Uterus (tissue), 4 donors: ENCODE measurements at places on chromosomes 5 and 9.

DNA sequence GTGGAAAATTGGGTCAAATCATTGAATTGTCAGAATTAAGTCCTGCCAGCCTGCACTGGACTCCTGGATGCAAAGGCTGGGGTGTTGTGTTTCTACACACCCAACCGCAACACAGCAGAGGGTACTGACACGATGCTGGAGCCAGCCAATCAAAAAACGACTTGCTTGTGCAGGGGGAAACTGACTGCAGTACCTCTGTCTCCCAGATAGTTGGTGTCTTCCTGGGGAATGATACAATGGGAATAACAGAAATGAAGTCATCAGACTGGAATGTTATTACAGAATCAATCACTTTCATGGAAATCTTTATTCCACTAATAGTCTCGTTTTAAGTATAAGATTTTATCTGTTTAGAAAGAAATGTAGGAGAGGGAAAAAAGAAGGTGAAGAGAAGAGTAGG lies 330.3 kb downstream of the MLLT3 start:
- DNase-seq = no peak

DNA sequence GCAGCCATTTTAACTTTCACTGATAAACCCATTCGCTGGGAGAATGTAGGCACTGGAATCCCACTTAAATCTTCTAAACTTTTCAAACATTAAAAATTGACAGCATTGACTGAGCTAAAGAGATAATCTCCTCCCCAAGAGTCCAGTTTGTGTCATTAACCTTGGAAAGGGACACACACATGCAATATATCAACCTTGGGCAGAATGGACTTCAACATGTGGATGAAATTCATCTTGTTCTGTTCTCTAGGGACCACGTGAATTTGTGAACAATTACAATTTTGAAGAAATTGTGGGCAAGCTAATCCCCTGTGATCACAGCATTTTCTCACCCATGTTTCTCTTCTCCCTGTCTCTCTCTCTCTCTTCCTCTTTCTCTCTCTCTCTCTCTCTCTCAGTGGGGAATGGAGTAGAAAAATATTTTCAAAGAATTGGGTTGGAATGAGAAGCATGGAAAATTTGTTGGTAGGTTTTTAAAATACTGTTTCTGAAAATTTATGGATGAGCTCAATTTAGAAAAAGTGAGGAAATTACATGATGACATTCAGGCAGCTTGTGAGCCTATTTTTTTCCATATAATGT lies 553.7 kb downstream of the EBF1 start:
- no peak for DNase-seq

GRCh38 chr5:452978-453710 lies 10.2 kb downstream of the EXOC3 start:
- DNase-seq = peak; percentile 8

- no peak for DNase-seq
These were observed at the start of gene FBP1 for GRCh38 chr9:94639061-94639998. Gene FBP1 (minus strand): TSS chr9:94639518. CDS start chr9:94639310, 208 bp downstream.

- DNase-seq = no peak
These were observed 116.7 kb upstream of the KLF4 start for GRCh38 chr9:107606149-107606790.

DNA sequence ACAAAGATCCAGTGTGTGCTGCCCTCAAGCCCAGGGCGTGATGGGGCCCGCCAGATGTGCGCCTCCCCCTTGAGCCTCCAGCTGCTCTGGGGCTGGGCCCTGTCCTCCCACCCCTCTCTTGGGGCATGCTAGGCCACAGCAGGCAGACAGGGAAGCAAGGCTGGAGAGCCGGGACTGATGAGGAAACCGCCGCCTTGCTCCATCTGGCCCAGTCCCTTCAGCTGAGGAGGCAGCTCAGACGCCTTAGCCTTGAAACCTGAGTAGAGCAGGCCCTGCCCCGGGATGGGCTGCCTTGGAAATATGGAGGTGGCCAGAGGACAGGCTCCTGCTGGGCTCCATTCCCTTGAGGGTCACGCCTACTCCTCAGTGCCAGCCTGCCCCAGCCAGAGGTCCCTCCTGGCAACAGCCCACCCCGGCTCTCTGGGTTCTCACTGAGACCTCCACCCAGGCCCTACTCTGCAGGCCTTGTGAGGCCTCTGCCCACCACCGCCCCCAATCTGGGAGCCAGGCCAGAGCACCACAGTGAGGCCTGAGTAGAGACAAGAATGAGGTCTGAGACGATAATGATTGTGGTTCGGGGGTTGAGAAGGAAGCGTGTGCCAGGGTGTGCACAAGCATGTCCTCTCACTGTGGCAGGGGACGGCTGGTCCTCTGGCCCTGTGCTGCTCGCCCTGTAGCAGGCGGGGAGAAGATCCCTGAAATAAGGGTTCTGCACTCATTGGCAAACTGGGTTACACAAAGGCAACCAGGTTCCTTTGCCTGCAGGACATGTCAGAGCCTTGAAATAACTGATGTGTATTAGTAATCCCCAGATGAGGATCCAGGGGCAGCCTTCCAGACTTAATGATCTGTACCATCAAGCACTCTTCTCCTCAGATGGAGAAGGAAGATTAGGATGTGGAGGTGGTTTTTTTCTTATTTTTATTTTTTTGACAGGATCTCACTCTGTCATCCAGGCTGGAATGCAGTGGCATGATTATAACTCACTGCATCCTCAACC lies 30.9 kb downstream of the CXXC5 start:
- no peak for DNase-seq

DNA sequence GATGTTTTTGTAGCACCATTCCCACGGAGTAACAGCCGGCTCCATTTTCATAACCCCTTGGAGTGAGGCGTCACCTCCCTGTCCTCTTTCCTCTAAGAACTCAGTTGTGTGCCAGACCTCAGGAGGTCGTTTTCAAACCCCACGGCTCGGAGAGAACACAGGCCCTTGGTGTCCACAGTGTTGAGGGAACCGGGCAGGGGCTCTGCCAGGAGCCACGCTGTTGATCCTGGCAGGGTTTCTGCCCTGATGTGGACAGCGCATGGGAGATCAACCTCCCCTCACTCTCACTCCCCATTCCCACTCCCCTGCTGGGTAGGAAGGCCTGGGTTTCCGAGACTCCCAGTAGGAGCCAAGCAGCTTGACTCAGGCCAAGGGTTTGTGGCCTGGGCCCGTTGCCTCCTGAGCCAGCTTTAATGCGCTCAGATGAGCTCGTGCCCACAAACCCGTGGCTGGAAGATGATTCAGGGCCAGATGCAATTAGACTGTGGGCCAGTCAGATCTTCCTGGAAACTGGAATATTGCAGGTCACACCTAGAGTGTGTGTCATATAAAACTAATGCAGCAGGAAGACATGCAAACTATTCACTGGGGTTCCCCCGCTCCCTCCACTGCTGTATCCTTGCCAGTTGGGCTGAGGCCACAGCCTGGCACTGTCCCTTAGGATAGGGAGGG lies 133.4 kb downstream of the SLC12A2 start:
- no peak for DNase-seq

DNA sequence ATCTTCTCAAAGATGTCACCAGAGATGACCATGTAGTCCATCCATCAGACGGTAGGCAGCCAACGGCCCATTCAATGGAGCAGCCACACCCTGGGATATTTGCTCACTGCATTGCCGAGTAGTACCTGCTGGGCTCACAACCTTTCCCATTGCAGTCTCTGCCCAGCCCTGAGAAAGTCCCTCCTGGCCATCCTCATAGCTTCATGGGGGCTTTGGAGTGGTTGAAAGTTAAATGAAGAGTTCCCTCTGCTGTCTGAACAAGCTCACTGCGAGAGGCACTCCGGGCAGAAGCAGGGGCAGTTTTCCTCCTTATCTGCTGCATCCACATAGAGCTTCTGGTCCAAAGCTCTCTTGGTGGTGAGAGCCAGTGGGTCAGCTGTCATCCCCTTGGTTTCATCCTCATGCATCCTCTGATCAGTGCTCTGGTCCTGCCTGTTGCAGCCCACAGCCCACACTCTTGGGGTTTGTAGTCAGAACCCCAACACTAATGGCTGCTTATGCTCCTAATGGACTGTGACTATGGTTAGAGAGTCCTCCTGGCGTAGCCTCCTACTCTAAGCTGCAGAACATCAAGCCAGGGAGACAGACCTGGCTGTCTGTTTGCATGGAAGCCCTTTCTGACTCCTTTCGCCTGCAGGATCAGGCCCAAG lies 23.3 kb downstream of the TNFSF8 start:
- DNase-seq = no peak

- DNase-seq = no peak
These were observed 436 bp upstream of the EMB start for GRCh38 chr5:50441493-50441955.

DNA sequence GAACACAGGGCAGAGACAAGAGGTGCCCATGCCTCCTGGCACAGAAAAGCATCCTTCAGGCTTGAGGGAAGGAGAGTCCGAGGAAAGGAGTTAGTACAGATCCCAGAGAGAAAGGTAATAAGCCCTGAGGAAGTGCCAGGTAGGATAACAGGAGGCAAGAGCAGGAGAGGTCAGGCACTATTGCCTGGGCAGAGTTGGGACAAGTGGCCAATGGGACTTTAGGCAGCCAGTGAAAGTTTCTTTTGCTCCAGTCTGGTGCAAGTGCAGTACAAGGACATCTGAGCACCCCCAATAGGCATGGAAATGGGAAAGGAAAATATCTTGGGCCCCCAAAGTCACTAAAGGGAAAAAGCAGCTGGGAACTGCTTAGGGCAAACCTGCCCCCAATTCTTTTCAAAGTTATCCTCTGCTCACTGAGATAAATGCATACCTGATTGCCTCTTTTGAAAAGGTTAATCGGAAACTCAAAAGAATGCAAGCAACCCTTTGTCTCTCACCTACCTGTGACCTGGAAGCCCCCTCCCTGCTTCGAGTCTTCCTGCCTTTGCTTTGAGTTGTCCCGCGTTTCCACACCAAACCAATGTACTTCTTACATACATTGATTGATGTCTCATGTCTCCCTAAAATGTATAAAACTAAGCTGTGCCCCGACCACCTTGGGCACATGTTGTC lies 46.5 kb downstream of the ELOVL7 start:
- DNase-seq = no peak

DNA sequence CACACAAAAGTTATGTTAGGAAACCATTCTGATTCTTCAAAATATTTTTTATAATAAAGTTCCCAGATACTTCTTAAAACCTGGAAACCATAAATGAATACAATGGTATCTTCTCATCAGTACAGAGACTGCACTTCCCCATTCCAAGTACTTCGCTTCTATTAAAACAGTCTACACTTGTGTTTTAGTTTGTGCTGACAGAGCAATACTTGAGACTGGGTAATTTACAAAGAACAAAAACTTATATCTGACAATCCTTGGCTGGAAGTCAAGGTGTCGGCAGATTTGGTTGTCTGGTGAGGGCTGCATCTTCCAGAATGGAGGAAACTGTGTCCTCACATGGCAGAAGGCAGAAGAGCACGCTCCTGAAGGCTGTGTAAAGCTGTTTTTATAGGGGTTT lies 70.1 kb downstream of the RFX3 start:
- DNase-seq = no peak

- no peak for DNase-seq
These were observed 336.9 kb downstream of the ARHGEF28 start for GRCh38 chr5:73962801-73963425.

GRCh38 chr5:173697931-173698579 lies 81.6 kb upstream of the BOD1 start:
- DNase-seq = no peak

DNA sequence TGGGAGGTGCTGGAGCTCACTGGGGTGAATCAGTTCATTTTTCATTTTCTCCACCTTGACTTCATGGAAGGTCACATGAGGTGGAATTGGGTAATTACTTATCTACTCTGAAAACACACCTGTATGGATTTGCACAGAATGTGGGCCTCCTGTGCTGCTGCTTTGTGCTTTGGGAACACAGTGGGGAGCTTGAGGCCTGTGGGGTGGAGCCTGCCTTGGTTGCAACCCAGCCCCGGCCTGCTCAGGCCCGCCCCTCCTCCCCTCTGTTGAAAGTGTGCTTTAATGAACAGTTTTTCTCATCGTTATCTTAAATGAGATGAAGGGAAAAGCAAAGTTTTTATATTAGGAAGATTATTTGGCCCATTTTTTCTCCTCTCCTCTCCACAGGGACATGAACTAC lies 28.5 kb upstream of the DMRT3 start:
- no peak for DNase-seq

GRCh38 chr9:20640331-20641187 lies 18.3 kb upstream of the MLLT3 start:
- no peak for DNase-seq

- no peak for DNase-seq
These were observed 26.0 kb downstream of the JAKMIP2 start for GRCh38 chr5:147756566-147756965.

DNA sequence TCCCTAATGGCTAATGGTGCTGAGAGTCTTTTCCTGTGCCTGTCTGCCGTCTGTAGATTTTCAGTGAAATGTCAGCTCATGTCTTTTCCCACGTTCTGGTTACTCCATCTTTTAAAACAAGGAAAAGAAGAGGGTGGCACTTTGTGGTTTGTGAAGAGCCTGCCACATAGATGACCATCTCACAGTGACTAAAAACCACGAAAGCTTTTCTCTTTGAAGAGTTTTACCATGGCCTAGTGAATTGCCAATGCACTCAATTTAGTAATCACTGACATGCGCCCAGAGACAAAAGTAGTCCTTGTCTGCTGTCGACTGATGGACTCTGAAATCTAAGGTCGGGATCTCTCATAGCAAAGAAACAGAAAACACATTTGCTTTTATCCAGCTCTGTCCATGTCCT lies 50.4 kb downstream of the SPATA31C2 start:
- DNase-seq = no peak

DNA sequence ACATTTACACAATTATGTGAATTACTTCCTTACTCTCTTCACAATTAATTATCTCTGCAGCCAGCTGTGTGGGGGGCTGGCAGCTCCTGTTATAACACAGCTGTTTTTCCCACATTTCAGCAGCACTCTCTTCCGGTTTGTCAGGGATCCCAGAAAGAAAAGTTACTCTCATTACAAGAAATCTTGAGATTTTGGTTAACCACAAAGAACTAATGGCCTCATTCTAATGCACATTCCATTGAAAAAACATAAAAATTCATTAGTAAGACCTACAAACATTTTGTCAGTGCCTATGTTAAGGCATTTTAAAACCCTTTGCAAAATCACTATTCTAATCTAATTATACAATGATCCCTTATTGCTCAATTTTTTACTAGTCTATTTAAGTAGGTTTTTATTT lies 64.1 kb downstream of the PDE4D start:
- DNase-seq = no peak

GRCh38 chr5:68066277-68066955 lies 149.1 kb upstream of the PIK3R1 start:
- DNase-seq = no peak

DNA sequence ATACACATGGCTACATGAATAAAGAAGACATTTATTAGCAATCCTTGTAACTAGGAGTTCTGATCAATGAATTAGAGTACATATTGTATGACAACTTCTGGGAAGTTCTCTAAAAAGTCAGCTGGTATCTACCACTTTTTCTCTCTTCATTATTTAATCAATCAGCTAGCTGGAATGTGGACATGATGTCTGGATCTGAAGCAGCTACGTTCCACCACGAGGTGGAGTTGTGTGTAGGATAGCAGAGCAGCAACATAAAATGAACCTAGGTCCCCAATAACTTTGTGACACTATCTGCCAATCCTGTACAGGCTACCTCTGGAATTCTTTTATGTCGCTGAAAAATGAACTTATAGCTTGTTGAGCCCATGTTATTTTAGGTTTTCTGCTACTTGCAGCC lies 32.9 kb upstream of the ENTREP1 start:
- no peak for DNase-seq
